Suppressor macrophage treated with lipopolysaccharide for 4 hours (primary cell): ENCODE measurements at places on chromosomes 6 and 20.

DNA sequence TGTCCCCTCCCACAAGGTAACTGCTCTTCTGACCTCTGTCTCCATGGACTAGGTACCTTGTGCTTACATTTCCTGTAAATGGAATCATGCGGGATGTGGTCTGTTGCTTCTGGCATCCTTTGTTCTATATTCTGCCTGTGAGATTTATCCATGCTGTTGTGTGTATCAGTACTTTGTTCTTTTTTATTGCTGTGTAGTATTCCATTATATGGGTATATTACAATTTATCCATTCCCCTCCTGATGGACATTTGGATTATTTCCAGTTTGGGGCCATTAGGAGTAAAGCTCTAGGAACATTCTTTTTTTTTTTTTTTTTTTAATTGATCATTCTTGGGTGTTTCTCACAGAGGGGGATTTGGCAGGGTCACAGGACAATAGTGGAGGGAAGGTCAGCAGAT, 3.4 kb downstream of the C2 start:
- no peak for DNase-seq

DNA sequence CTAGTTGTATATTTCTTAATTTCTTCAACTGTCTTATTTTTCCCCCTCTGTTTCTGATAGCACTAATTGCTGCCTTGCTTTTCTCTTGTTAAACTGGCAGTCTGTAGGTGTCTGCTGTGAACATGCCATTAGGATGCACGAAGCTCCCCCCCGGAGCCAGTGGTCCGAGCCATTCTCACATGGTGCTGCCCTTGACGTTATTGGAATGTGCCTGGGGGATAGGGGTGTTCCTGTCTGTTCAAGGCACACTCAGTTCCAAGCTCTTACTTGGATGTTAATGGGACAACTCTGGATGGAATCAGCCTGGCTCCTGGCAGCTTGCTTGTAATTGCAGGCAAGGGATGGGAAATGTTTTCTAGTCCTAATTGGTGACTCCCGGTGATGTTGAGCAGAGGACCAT, 68.4 kb downstream of the RREB1 start:
- DNase-seq = no peak

DNA sequence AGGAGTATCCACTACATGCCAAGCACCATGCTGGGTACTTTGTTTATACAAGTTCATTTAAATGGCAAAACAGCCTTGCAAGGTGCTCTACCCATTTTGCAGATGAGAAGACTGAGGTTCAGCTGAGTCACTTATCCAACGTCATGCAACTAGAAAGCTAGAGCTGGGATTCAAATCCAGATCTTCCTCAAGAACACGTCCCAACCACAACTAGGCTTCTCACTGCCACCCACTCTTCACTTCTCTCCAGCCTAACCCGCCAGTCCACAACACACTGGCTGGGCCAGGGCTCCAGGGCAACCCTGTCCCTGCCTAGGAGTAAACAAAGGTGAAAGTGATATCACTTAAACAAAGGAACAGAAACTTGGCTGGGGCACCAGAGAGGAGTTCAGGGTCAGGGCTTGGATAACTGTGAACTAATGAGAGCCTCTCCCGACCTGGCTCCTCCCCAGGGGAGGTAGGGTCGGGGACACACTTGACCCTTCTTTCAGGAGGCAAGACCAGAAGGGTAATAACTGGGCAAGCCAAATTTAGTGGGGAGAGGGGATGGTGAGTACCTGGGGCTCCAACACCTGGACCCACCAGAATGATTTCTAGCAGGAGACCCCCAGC, 7.9 kb downstream of the SDC4 start:
- DNase-seq = no peak

- DNase-seq = peak; percentile 44
Observed at GRCh38 chr20:37218441-37218840, 39.1 kb upstream of the MROH8 start.

- peak; percentile 26 for DNase-seq
Observed at GRCh38 chr6:135088281-135088680, 33.7 kb upstream of the HBS1L start.

DNA sequence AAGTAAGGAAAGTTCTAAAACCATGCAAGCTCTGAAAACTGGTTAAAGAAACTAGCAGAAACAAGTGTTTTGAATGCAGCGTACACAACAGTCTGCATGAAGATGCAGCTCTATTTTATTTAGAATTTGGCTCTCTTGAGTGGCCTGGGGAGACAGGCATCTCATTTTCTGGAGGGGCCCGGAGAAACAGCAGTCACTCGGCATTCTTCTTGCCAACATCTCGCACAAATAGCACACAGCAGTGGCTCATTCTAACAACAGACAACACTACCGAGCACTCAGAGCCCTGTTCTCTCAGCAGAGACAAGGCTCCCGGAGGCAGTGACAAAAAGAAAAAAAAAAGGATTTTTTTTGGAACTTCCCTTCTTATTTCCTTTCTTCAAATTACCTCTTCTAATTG, 108.5 kb upstream of the STMND1 start:
- no peak for DNase-seq

DNA sequence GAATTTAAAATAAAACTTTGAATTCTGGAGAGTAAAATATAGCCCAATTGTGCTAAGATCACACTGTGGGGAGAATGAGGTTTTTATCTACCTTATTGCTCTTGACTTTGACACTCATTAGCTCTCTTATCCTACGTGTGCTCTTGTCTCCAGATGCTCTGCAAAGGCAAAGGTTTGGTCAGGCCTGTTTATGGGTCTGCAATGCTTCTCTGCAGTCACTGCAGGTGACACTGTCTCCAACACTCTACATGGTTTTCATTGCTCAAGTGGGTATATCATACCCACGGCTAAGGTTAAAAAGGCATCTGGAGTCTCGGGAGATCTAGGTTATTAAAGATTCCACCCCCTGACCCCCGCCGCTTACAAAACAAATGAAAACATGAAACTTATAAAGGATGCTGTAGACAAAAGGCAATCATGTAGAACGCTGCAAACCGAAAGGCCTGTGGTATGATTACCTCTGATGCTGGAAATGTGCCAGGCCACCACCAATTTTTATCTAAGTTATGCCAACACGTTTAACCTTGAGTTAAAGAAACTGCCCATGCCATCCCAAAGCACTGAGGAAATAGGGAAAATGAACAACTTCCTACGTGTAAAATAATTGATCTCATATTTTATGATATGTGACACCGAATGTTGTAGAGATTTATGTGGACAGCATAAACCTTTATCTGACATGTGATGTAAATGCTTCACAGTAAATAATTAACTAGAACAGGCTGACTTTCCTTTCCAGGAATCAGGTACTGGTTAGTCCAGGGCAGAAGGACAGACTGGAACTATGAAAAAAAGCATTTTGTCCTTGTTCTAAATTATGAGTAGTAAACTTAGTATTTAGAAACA, 238.2 kb upstream of the NOX3 start:
- DNase-seq = no peak

- no peak for DNase-seq
Observed at GRCh38 chr6:144417681-144418080, 132.5 kb downstream of the UTRN start.

DNA sequence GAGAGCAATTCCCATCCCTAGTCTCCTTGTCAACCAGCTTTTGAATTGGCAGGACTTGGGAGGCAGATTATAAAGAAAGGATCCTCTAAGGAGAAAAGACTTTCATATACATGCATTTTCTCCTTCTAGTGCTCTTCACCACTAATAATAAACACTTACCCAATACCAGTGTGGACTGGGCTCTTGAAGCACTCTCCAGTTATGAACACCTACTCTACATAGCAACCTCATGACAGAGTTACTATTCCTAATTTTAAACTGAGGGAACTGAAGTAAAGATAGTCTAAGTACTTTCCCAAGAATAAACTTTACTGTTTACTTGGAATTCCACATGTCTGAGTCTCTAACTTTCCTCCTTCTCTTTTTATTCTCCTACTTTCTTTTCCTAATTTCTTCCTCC, 4.8 kb downstream of the COL9A1 start:
- DNase-seq = no peak
